ENCODE measurements at places on chromosomes 2 and 18.

GRCh38 chr18:77131652-77132368 is 773 bp downstream of the MBP start:
- DNase-seq, result peak; percentile 71

DNA sequence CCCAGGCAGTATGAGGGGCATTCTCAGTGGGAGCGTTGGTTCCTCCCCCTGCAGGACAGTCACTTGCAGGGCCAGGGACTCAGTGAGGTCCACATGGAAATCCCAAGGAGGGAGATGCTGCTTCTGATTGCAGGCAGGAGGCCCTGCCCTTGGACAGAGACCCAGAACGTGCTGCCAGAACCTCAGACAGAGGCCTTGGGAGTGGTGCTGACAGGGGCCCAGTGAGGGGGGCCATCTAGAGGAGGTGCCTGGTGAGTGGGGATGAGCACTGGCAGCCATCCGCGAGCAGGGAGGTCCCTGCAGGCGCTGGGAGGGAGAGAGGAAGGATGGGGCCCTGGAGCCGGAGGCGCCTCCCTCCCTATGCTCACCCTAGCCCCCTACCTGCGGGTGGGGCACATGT is 133.1 kb downstream of the DYSF start:
- DNase-seq, result no peak

- DNase-seq, result no peak
Observed at GRCh38 chr2:42890791-42891355, 98.5 kb upstream of the HAAO start.

- DNase-seq, result no peak
Observed at GRCh38 chr2:238810321-238810720, 37.6 kb upstream of the TWIST2 start.

- no peak for DNase-seq
Observed at GRCh38 chr2:228410061-228410460, 228.6 kb upstream of the SPHKAP start.

GRCh38 chr2:14524803-14525080 is 107.8 kb upstream of the LRATD1 start:
- DNase-seq, result no peak

DNA sequence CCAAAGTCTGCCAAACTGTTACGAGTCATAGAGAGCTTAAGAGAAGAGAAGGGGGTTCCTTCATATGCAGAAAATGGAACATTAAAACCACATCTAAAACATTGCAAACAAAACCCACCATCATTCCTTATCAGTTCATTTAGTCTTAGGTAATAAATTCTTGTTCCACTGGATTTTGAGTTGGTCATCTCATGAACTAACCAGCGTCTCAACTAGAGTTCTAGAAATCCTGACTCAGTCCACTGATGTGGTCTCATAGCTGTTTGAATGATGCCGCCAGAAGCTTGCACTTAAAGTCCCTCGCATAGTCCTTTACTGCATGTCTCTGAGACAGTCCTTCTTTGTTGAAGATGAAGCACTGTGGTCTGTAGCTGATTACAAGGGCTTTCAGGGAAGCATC is 15.0 kb upstream of the CAB39 start:
- no peak for DNase-seq

DNA sequence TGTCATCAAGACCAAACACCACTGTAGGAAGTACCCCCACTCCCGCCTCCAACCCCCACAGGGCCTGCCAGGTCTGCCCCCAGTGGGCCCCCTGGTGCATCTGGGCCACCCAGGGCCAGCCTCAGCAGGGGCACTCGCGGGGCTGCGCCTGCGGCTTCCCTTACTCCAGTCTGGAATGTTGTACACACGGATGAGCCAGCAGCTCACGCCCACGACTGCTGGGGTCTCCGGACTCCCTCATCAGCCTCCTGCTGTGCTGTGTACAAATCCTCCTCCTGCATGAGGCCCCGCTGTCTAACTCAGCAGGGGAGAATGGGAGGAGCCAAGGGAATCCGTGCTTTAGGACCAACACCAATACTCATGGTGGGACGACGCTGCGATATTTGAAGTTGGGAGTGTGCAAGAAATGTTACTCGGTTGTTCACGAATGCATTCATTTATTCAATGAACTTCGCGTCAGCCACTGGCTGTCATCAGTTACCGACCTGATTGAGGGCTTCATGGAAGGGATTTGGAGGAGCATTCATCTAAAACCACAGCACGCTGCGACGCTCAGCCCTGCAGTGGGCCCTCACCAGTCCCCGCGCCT is 654 bp upstream of the ASB1 start:
- DNase-seq, result no peak

DNA sequence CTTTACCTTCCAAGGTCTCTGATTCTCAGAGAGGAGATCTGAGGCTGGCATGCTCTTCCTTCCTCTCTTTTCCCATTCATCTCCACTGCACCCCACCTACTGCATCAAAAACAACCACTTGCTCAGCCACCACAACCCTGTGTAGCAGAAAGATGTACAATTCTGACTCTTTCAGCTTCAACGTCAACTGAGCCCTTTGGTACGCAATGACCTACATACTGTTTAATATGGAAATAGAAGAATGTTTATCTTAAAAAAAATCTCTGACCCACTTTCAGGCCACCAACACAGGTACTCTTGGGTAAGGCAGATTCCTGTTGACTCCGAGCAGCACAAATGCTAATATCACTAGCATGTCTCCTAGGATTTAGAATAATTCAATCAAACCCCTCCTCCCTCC is 76.2 kb upstream of the AFF3 start:
- no peak for DNase-seq

- DNase-seq, result no peak
Observed at GRCh38 chr18:43526426-43527145, 249.3 kb upstream of the SYT4 start.

- no peak for DNase-seq
Observed at GRCh38 chr2:215695861-215696260, 260.0 kb upstream of the FN1 start.

- DNase-seq, result no peak
Observed at GRCh38 chr18:34509163-34509562, 200.9 kb upstream of the DTNA start.

DNA sequence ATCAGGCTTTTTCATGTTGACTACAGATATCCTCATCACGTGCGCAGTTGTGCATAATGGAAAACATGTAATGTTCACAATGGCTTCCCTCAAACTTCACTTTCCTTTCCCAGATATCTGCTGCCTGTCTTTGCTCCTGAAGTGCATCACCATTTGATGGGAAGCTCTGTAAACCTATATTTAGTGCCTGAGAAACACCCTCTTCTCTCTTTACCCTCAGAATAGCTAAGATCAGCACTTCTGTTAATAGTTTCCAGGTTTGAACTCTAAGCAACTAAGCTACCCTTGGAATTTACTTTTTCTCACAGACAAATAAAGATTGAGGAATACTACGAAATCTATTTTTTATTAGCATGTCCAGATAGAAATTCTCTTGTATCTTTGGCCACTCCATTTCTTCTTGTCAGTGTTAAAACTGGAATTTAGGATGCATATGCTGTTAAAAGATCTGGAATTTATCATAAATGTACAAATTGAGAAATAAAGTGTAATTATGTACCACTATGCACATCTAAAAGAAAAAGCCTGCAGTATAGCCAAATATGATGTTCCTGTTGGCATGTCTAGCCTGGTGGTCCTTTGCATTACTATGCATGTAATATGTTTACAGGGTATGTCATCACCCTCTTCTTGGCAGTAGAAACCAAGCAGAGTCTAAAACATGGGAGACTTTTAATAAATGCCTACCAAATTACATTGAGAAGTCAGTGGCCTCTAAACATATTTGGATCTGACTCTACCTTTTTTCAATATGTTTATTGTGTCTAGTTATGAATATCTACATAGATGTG is 278.7 kb downstream of the FIGN start:
- no peak for DNase-seq

DNA sequence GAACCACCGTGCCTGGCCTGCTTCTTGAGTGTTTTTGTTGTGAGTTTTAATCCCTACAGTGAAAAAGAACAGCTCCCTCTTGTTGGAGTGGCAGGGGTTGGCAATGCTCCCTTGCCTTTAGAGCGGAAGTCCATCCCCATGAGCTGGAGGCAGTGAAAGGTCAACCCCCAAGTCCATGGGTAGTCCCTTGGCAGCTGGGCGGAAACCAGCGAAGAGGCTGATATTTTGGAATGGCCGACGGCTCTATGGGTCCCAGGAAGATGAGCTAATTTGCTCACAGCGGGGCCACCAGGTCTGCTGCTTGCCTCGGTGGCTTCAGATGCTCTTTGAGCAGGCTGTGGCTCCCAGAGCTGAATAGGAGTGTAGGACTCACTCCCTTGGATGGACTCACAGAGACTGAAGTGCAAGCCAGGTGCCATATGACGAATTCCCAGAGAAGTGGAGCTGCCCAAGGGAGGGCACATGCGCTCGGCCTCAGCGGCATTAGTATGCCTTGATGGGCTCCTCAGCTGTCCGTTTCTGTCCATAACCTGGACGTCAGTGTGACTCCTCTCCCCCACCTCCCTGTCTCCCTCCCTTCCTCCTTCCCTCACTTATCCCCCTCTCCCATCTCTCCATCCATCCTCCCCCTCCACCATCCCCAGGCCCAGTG is 25.4 kb upstream of the RHOB start:
- peak; percentile 66 for DNase-seq

DNA sequence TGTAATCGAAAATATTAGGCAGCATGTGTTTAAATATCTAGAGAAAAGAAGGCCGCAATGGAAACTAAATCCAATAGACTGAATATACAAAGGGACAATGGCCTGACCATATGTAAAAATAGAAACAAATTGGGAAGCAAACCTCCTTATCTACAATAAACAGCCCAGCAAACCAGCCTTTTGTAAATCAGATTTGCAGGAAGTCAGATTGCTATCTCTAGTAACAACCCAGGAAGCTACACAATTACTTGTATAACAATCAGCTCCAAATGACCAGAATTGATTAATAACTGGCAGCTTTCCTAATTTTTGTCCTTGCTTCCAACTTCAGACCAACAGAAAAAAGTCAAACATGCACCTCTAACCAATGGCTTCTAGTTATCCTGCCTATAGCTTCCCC is 860.0 kb downstream of the CPS1 start:
- no peak for DNase-seq

- DNase-seq, result no peak
Observed at GRCh38 chr2:171157109-171157500, 3.6 kb downstream of the TLK1 start.

- no peak for DNase-seq
Observed at GRCh38 chr2:46535360-46535759, 56.0 kb downstream of the TMEM247 start.

GRCh38 chr18:35189510-35189909 is 51.3 kb upstream of the ZNF397 start:
- DNase-seq, result no peak

GRCh38 chr18:1446765-1447164 is 542.1 kb downstream of the ADCYAP1 start:
- DNase-seq, result no peak

DNA sequence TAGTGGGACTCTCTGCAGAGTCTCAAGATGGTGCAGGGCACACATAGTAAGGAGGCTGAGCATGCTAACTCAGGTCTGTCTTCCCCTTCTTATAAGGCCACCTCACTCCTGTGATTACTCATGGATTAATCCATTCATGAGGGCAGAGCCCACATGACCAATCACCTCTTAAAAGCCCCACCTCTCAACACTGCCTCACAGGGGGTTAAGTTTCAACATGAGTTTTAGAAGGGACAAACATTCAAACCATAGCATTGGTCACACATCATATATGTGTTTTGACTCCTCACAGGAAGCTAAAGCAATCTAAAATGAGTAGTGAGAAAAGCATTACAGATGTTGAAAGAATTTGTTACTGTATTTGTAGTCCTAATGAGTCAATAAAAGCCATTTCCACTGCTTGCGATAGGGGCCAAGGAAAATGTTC is 57.5 kb downstream of the DTNA start:
- DNase-seq, result no peak

- no peak for DNase-seq
Observed at GRCh38 chr18:46320928-46321711, 216.9 kb downstream of the HAUS1 start.

GRCh38 chr2:60079562-60079961 is 473.9 kb downstream of the BCL11A start:
- no peak for DNase-seq

- DNase-seq, result no peak
Observed at GRCh38 chr18:29012883-29013465, 836.0 kb upstream of the CDH2 start.

- DNase-seq, result no peak
Observed at GRCh38 chr18:40752316-40752715, 1202.7 kb upstream of the PIK3C3 start.

DNA sequence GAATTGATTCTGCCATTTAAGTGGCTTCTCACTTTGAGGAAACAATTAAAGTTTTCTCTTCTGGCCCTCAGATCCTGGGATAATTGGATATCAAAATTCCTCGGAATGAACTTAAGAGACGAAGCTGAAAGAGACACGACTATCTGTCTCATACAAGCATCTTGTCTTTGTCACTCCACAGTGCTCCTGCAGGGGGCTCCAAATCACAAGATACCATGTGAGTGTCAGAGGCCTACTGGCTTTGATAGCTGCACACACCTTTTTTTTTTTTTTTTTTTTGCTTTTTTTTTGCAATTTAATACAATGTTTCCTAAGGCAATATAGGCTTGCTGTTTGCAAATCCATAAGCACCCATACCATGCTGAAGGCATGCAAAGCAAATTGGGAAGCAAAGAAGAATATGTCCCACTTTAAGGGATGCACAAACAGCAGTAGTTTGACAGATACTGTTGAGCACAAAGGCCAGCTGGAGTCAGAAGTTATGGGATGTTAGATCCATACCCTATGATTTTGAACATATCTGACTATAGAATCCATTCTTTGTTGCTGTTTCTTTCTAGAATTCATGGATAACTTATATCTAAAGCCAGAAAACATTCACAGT is 109.0 kb upstream of the CBLN2 start:
- DNase-seq, result peak; percentile 46
